ENCODE measurements at places on chromosomes 7 and 10.
A peak's percentile ranks its signal among the peaks of the same experiment; 100 is the strongest.

DNA sequence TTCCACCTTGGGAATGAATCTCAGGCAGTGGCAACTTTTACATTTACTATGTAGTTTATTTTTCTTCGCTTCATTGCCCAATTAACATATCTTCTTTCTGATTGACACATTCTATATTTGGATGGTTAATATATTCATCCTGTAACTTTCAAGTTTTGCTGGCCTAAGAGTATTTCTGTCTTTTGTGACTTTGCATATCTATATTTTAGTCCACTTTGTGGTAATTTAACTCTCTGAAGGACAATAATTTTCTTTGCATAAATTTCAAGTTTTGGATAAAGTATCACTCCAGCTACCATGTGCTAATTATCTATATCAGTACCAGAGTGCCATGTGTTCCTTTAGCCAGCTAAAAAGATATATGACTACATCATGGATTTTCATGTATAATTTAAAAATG is 151.5 kb upstream of the KAT6B start:
- no peak for DNase-seq

DNA sequence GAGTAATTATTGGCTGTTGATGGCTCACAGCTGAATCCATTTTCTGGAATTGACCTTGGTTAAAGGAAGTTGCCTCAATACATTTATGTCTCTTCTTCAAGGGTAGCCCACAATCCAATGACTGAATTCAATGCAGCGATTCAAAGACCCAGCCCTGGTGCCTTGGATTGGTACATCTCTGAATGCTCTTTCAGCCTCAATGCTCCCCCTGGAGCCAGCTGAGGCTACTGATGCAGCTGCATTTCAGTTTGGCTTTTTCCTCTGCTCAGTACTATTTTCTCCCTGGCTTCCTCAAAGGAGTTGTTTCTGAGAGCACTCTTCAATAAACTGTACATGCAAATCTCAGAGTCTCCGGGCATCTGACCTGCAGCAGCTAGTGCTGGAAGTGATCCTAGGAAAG is 633 bp upstream of the EBLN1 start:
- no peak for DNase-seq

DNA sequence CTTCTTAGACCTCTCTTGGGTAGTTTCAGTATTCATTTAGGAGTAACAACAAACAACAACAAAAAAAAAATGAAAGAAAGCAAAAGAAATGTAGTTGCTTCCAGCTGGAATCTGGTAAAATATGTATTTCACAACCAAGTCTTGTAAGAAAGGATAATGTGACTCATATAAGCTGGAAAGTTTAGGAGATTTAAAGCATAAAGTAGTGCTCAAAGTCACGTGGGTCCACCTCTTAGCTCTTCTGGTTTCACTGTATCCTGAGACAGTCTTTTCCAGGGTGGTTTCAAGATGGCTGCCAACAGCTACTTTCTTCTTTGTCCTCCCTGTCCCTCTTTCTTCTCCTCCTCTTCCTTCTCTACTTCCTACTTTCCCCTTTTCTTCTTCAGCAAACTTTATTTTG is 69.5 kb upstream of the CDK13 start:
- DNase-seq, result no peak

- no peak for DNase-seq
Observed at GRCh38 chr10:6787091-6787490, 207.0 kb upstream of the PRKCQ start.

GRCh38 chr7:24042028-24042427 is 242.0 kb upstream of the NPY start:
- DNase-seq, result no peak

GRCh38 chr7:93262535-93262934 is 30.4 kb downstream of the VPS50 start:
- DNase-seq, result no peak

DNA sequence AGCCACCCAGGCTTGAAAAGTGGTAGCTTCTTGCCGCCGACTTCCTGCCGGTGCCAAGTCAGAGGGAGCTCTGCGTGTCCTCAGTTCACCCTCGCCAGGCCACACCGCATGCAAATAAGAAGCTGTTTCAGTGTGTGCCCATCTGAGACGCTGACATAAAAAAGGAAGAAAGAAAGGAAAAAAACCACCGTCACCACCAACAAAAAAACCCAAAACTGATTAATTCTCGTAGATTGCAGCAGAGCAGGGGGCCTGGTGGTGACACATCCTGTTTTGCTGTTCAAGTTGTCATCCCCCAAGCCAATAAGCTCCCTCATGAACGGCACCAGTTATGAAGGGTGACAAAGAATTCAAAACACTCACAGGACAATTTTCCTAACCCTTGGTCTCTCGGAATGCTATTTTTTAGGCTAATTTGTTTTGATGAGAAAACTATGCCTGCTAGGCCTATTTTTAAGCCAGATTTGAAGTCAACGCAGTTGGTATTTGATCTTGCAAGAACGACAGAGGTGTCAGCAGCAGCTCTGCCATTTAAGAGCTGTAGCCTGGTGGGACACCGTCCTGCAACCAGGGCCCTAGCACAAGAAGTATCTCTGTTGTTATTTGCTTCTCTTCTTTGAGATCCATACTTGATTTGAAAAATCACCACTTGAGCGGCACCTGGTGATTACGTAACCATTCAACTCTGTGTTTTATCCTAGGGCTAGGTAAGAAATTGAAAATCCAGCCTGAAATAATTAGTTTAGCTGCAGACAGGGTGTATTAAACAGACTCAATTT is 145.6 kb downstream of the PFKFB3 start:
- peak; percentile 69 for DNase-seq

- DNase-seq, result no peak
Observed at GRCh38 chr10:22010973-22011408, 7.5 kb upstream of the DNAJC1 start.

- no peak for DNase-seq
Observed at GRCh38 chr10:62805231-62806099, 945 bp downstream of the ADO start.

DNA sequence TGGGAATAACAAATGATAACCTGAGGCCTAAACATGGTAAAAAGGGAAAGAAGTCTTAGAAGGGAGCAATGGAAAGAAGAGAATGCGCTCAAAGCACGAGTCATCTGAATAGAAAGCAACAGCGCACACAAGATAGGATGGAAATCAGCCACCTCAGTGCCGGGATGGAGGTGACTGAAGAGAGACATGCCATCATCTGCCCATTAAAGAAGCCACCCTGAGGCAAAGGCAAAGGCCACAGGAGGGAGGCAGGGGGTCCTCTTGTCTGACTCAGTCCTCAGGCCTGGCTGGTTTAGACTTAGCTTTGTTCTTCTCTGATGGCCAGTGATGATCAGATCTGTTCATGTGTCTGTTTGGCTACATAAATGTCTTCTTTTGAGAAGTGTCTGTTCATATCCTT is 180.6 kb downstream of the CHCHD3 start:
- DNase-seq, result no peak

- no peak for DNase-seq
Observed at GRCh38 chr7:30613366-30614325, 19.0 kb downstream of the GARS1 start.

GRCh38 chr10:82737549-82737948 is 862.6 kb downstream of the NRG3 start:
- no peak for DNase-seq

DNA sequence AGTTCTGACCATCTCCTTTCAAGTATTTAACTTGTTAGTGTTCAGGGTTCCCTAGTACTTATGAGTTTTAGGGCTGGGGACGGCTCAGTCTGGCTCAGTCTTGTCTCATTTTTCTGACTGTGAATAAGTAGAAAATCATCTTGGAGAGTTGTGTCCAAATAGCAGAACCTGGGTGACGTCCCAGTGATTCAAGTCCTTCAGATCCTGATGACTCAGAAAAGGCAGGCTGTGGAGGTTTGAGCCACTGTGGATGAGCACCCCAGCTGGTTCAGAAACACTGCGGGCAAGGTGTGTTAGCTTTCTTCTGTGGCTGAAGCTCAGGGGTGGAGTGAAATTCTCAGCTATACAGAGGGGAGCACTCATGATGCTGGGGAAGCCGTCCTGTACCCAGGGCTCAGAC is 154.4 kb upstream of the NPY start:
- DNase-seq, result no peak

DNA sequence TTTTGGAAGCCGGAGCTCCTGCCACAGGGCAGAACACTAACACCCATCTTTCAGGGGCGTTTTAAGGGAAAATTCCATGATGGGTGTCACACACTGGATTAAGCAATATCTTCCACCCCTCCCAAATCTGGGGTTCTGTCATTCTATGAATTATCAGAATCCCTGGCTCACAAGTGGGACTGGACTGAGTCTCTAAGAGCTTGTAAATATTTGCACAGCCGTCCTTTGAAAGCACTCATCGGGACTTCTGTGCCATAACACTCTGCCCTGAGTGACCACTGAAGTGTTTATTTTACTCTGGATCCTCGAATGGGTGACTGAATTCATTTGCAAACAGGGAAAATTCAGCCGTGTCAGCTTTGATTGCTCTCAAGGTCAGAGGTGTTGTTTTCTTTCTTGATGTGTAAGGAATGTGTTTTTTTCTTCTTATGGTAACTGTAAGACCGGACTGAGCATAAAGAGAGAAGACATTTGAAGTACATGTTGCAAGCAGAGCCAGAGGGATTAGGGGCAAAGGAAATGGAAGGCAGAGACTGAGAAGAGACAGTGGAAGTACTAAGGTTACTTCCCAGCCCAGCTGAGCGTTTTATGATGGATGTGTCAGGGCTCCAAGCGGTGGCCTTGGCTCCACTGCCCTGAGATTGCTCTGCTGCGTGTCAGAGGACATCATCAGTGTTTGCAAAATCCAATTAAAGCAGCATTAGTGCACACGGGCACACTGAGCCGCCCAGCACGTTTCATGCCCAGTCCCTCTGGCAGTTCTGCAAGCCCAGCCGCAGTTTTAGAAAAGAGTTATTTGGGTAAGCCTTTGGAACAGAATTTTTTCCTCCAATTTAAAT is 17.7 kb upstream of the GTPBP4 start:
- DNase-seq, result no peak

GRCh38 chr10:69009360-69009759 is 20.8 kb downstream of the KIFBP start:
- DNase-seq, result no peak

DNA sequence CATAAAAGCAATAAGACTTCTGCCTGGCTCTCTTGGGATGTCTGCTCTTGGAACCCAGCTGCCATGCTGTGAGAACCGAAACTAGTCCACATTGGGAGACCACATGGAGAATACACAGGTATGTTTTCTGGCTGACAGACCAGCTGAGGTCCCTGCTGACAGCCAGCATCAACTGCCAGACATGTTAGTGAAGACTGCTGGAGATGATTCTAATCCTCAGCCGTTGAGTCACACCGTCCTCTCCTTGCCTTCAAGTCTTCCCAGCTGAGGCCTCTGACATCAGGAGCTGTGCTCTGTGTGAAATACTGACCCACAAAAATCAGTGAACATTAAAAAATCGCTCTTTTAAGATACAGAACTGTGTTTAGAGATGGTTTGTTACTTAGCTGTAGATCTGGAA is 36.9 kb upstream of the AGR2 start:
- no peak for DNase-seq

GRCh38 chr7:91892099-91892705 is 11.7 kb upstream of the MTERF1 start:
- no peak for DNase-seq

DNA sequence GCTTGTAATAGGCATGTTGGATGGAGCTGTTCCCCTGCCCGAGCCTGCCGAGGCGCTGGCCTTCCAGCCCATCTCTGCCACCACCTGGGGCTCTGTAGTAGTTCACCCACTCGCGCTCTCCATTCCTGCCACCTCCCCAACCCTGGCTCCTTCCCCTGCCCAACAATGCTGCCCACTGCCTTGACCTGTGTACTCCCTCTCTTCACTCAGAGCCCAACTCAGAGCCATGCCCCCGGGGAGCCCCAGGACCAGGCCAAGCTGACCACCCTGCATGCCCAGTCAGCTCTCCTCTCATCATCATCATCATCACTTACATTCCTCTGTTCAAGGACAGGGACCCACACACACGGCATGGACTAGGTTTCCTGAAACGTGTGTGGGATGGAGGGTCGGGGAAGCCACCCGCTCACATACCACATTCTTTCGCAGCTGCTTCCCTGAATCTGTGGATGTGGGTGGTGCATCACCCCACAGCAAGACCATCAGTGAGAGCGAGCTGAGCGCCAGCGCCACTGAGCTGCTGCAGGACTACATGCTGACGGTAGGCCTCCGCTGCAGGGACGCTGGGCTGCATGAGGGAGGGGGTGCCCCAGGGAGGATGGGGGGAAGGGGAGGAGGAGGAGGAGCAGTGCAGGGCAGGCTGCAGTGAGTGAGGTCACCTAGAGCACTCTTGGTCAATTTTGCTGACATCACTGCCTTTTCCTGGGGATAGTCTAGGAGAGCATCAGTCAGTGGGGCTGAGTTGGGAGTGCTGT is 15.6 kb downstream of the NACAD start:
- DNase-seq, result no peak

DNA sequence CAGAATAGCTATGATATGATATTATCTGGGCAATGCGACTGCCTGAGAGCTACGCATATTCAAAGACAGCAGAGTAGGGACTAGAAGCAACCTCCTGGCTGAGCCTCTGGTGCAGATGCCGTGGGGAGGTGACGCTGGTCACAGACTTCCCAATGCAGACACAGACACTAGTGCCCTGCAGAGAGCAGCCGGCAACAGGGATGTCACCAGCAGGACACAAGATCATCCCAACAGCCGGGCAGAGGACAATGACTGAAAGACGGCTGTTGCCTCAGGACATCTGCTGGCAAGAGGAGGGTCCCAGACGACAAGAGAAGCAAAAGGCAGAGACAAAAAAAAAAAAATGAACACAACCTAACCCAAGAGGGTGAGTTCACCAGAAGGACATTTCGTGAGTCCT is 104.6 kb downstream of the CALN1 start:
- DNase-seq, result no peak

- no peak for DNase-seq
Observed at GRCh38 chr10:81136261-81136660, 598.6 kb downstream of the SH2D4B start.

GRCh38 chr10:131088619-131089018 is 222.9 kb downstream of the TCERG1L start:
- DNase-seq, result no peak

DNA sequence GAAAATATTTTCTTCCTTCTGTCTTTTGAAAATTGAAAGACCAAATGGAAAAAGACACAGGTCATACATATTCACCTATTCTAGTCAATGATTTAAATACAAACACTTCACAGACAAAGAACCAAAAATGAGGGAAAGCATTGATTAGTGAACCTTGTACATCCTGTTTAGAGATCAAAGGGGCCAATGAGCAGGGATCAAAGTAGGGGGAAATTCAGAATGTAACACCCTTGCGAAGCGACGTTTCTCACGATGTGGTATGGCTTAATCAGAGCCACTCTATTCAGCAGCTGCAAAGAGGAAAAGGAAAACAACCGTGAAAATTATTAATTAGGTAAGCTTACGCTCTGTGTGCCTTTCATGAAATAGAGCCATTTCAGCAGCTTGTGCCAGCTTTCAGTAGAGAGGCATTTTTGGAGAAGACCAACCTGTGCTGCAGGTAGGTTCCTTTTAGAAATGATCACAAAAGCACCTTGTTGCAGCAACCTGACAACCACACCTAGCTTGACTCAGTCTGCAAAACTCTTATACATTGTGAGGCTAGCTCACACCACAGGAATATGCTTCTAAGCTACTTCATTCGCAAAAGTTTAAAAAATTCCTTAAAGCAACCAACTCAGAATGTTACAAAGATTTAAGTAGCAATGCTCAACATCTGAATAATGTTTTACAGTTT is 78.0 kb downstream of the DKK1 start:
- DNase-seq, result no peak

Data from activated T-cell treated with anti-CD3 and anti-CD28 coated beads for 1 hour (primary cell).